ENCODE measurements at places on chromosomes 1 and 21.

- no peak for DNase-seq
These were observed 83.0 kb upstream of the BACH1 start for GRCh38 chr21:29215709-29216108.

DNA sequence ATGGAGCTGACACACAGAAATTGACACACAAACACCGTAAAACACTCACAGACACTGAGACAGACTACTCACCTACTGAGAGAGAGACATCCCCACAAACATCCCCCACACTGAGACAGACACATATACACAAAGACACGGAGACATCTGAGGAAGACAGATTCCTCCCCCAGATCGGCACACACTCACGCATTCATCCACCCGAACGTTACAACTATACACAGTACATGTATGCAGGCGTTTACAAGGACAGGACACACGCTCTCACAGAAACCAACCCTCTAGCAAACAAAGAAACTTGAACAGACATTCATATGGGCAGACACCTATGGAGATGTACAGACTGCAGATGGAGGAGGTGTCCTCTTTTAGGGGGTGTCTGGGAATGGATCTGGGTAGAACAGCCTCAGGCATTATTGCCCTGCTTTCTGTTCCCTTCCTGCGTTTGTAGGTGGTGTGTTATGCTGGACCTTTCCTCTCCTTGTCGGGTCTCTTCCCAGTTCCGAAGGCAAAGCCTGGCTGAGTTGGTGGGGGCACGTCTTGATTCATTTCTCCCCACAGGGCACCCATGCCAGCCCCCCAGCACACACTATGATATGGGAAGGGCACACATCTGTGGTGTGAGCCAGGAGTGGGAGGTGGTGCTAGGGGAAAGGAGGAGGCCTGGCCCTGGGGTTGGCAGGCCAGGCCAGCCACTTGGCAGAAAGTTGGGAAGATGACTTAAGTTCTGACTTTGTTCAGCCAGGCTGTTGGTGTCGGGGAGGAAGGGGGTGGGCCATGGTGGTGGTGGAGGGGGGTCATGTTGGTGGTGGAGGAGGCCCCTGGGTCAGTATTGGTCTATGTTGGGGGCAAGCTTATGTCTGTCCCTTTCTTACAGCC, 1.5 kb downstream of the KIRREL1 start:
- no peak for DNase-seq

- DNase-seq, result no peak
These were observed 595.1 kb upstream of the ZP4 start for GRCh38 chr1:238485912-238486209.

DNA sequence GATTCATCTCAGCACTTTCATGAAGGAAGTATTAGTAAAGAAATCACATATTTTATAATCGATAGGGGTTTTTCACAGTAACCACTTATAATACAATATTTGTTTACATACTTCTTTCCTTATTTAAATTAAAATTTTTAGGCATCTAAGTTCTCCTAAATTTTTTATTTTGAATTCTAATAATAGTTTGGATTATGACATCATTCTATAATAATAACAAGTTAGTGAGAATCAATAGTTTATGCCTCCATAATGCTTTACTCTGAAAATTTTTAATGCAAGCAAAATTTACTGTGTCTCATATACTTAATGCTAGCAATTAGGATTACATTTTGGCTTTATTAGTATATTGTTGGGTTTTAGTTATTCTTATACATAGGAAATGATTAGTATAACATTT, 252.2 kb downstream of the ZP4 start:
- no peak for DNase-seq

DNA sequence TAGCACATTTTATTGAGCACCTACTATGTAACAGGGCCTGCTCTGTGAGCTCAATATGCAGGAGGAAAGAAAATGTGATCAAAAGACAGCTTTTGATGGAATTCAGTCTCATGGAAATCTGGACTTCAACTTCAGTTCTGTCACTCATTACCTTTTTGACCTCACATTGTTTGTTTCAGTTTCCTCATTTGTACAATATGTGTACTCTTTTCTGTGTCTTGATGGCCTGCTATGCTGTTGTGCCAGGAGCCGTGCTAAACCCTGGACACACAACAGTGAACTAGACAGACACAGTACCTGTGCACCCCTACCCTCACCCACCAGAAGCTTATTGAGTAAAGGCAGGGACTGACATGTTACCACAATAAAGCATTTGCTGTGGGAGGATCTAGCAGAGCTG, 162.9 kb upstream of the FGGY start:
- no peak for DNase-seq

GRCh38 chr1:106908689-106909088, 147.8 kb upstream of the PRMT6 start:
- DNase-seq, result no peak

- no peak for DNase-seq
These were observed 46.3 kb downstream of the NGF start for GRCh38 chr1:115291741-115292140.

DNA sequence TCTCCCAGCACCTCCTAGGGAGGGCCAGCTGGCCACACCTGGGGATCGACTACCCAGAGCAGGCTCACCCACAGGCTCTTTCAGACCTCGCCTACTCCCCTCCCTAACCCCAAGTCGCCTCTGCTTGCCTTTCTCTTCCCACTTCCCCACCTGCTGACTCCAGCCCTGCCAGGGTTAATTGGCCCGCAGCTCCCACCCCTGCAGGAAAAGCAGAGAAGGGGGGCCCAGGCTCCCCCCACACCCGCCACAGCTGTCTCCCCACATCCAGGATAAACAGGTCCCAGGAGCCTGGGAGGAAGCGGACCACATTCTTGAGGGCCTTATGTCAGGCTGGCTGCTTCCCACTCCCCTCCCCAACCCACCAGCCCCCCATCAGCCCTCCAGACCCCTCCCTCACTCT, 45.0 kb downstream of the TAS1R2 start:
- no peak for DNase-seq

GRCh38 chr21:46171585-46171984, 12.7 kb downstream of the SPATC1L start:
- DNase-seq, result no peak

DNA sequence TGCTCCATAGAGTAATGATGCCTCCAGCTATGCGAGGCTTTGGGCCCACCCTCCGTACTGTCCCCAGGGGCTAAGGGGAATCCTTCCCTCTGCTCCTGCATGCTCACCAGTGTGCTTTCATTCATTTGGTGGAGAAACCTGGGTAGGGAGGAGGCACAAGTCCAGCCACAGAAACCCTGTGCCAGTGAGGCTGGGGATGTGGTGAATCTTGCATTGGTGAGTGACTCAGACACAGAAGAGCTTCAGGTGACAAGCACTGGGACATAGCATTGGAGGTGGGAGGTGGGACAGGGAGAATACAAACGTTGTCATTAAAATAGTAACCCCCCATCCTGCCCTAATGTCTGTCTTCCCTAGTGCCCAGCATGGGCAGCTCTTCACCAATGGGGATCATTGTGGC, 5.2 kb downstream of the FCGR2A start:
- no peak for DNase-seq

DNA sequence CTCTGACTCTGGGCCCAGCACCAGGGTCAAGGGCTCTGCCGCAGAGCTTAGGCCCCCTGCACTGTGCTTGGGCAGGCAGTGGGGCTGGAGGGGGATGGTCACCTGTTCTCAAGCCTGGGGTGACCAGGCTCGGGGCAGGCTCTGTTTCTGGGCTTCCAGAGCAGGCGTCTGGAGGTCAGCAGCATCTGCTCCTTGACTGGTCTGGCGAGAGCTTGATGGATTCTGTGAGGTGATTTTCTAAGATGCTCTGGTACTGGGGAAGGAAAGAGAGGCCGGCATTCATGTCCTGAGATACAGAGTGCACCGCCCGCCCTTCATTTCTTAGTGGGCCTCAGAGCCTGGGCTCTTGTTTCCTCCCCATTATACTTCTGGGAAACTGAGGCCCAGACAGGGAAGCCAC, 24.5 kb downstream of the RAB7B start:
- DNase-seq, result no peak

DNA sequence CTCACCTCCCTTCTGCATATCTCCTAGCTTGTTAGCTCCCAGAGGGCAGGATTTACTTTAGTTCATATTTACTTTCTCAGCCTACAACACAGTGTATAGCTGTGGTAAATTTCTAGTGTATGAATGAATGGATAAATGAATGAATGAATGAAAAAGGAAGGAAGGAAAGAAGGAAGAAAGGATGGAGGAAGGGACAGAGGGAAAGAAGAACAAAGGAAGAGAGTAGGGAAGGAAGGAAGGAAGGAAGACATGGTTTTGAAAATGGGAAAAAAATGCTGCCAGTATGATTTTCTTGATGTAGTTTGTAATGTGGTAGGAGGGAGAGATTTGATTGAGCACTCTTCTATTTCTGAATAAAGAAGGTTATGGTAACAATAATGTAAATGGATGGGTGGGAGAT, 47.0 kb downstream of the LAMC2 start:
- DNase-seq, result no peak

- DNase-seq, result no peak
These were observed 43.5 kb downstream of the ALPL start for GRCh38 chr1:21552715-21553114.

- peak; percentile 18 for DNase-seq
These were observed 55.3 kb downstream of the NDUFS5 start for GRCh38 chr1:39081271-39082009.

DNA sequence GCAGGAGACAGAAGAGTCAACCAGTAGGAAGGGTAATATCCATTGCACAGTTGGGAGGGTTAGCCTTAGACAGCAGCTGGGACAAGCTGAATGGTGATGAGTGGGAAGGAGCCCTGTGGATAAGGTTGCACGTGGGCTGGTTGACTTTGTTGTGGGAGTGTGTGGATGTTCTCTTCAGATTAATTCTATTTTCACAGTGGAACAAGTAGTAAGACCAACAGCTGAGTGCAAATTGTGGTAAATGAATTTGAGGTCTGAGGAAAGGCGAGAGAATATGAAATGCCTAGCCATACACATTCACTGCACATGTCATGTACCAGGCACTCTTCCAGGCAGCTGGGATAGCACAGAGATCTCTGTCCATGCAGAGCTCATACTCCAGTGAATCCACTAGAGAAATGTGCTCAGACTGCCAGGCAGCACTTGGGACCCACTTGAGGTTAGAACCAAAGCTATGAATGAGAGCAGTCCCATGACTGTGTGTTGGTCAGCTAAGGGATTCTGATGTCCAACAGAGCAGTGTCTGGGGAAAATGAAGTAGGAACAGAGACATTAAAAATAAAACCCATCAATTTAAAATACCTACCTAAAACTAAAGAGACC, 25.2 kb upstream of the VTCN1 start:
- no peak for DNase-seq

DNA sequence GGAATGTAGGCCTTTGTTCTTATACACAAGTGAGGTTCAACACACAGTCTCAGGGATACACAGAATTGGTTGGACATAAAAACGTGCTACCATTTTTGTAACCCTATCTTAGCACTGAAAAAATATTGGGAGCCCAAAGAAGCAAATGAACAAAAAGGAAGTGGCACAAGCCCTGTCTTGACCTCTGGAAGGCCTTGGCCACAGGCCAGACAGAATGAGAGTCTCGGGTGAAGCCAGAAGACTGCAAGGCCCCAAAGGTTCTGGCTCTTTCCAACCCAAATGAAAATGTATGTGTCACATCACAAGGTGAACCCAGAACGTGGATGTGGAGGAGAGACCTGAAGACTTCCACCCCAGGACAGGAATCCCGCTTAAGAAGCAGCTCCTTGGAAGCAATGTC, 57.3 kb downstream of the PGBD5 start:
- no peak for DNase-seq

- no peak for DNase-seq
These were observed 35.9 kb downstream of the ST3GAL3 start for GRCh38 chr1:43743206-43743605.

DNA sequence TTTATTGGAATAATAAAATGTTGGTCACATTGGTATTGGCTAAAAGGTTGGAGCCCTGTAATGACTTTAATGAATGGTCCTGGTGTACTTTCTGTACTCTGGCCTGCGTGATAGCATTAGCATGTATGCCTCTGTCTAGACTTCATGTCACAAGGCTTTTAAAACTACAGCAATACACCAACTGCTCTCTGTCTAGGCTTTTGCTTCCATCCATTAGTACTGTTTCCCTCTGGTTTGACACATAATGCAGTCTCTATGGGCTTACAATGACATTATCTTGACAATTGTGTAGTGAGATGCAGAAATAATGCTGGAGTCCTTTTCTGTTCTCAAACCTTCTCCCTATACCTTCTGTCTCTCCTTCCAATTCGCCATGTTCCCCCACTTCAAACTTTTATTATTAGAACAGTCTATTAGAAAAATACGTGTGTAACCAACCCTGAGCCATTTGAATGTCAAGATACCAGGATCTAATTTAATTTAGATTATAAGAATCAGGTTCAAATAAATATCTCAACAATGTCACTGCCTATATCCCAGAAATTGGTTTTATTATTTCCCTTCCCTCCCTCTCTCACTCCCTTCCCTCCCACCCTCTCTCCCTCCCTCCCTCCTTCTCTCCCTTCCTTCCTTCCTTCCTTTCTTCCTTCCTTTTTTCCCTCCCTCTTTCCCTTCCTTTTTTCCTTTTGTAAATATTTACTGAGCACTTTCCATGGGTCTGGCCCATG, 8.8 kb downstream of the C8A start:
- no peak for DNase-seq

DNA sequence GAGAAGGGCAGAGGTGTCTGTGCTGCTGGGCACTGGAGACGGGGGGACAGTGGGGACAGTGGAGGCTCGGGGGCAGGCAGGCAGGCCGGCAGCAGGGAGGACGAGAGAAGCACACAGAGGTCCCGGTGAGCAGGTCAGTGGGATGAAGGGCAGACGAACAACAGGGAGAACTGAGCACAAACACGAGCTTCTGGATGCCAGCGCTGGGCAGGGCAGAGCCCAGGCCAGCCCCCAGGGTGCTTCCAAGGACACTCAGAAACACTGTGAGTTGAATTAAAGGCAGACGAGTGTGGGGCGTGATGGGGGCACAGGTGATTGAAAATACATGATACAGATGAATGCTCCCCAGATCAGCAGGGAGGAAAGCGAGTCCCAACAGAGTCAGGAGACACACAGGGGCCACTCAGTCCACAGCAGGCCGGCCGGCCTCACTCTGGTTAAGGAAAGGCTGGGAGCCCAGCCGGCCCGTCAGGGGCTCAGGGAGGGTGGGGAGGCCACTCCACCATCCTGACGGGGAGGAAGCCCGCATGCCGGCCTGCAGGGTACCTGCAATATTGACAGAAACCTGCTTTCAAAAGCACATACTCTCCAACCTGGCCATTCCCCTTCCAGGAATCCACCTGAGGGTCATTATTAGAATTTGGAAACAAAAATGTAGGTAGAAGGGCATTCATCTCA, 14.1 kb downstream of the SLC19A1 start:
- no peak for DNase-seq

GRCh38 chr1:225972344-225973152, 26.6 kb downstream of the SDE2 start:
- DNase-seq, result no peak

GRCh38 chr1:198838022-198838342, 199.1 kb downstream of the PTPRC start:
- DNase-seq, result no peak

Measured in activated CD4-positive, alpha-beta T cell treated with anti-CD3 and anti-CD28 coated beads, Interleukin-2, amount 10 ng/mL, durations not matched to agents 7 days and 5 days (primary cell).